ENCODE measurements at places on chromosomes 16 and 17.

DNA sequence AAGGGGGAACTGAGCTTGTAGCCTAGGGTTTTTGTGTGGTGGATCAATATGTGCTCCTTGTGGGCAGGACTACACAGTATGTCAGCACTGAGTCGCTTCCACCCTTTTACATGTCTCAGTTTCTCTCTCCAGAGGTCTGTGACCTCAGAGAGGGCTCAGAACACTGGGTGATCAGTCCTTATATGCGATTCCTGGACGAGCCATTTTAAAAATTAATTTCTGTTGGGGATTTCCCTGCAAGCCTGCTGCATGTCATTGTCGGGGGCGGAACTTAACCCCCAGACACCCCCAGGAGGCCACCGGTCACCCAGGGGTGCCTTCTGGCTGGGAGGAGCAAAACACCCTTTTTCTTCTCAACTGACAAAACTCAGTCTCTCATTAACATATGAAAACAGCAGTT is 14.1 kb downstream of the DHRS7B start:
- no peak for DNase-seq

- DNase-seq = no peak
Observed at GRCh38 chr16:14069818-14070217, 1.3 kb upstream of the MRTFB start.

- peak; percentile 71 for DNase-seq
Observed at GRCh38 chr17:47698749-47699535, 5.0 kb downstream of the TBKBP1 start.

- DNase-seq = no peak
Observed at GRCh38 chr17:2478458-2478857, 33.2 kb downstream of the METTL16 start.

DNA sequence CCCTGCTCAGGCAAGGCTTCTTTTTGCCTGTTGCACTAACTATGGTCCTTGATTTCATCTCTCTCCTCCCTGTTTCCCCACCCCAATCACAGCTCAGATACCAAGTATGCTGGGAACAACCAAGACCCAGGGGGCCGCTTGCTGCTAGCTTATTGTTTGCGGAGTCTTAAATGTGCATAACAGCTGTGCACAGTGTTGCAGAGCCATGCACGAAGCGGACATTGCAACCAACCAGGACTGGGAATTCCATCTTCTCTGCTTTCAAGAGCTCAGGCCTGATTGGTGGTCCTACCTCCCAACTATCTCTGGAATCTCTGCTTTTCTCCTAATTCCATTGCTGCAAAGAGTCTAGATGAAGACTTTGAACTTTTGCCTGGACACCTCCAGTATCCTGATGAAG is 281.3 kb upstream of the TNRC6C start:
- DNase-seq = no peak

GRCh38 chr16:54546521-54546920 is 259.9 kb upstream of the IRX3 start:
- peak; percentile 22 for DNase-seq

All from astrocyte of the hippocampus (primary cell).